ENCODE measurements at places on chromosomes 6 and 20. TPM values are rescaled to one million over a fixed set of nuclear protein-coding genes. Genes with fewer than 3 reads are reported as not detected.

Gene GLO1
- 206 TPM for total RNA-seq

Gene TNXB
- 34.1 TPM for total RNA-seq

Gene NMBR
- not detected for total RNA-seq

Gene RPS10
- 3,746 TPM for total RNA-seq

Gene C2
- total RNA-seq: 4.8 TPM

Gene DSP
- total RNA-seq: 2.2 TPM
